ENCODE measurements at places on chromosomes 16 and 17. TPM values are rescaled to one million over a fixed set of nuclear protein-coding genes. Genes with fewer than 3 reads are reported as not detected.
A peak's percentile ranks its signal among the peaks of the same experiment; 100 is the strongest.

DNA sequence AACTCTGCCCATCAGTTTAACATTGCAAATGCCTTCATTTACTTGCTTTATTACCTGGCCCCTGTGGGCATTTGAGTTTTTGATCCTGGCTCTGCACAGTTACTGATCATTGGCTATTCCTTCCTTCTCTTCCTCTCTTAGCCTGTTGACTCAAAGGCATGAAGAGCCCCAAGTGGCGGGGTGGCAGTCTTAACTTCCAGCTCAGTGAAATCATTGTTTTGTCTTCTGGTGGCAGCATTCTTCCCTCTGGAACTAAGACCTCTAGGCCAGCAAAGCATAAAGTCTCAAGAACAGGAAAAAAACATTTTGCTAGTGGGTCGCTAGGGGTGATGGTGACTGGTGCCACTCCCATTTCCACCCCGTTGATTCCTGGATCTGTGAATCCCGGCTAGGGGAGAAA, 52.3 kb upstream of the MRTFB start:
- DNase-seq = no peak

DNA sequence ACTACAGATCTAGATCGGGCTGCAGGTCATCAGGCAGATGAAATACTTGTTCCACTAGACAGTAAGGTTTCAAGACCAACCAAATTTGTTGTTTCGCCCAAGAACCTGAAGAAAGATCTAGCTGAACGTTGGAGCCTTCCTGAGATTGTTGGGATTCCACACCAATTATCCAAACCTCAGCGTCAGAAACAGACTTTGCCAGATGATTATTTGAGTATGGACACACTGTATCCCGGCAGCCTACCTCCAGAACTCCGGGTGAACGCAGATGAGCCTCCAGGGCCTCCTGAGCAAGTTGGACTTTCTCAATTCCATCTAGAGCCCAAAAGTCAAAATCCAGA, 14.4 kb downstream of the LRRC37B start:
- no peak for DNase-seq

Gene STX1B
- polyA plus RNA-seq = 0.66 TPM

Gene PVALEF
- polyA plus RNA-seq = 0.35 TPM

DNA sequence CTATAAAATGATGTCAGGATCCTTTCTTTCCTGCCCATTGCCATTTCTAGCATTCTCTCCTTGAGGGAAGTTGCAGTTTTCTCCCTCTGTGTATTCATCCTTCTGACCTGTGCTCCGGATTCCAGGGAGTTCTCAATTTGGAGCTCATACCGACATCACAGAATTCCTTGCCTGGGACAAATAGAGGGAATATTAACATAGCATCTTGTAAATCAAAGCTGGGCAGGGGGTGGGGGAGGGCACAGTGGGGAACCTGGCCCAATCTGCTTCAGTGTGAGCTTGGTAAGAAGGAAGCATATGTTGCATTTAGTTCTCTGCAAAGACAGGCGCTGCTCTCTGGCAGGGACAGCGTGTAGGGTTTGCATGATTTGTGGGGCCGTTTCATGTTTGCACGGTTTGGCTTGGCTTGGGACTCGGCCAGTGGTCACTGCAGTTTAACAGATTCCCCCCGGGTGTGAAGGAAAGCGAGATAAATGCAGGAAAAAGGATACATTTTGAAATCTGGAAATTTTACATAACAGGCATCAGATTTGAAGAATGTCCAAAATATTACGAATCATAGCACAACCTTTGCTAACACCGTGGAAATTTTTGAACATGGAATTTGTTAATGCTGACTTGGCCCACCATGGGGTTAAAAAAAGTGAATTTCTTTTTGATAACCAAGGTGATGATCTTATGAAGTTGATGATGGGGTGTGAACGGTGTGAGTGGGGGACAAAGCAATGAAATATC, 178.0 kb downstream of the WWOX start:
- DNase-seq = peak; percentile 61

Gene CRHR1
- polyA plus RNA-seq = 0.17 TPM

GRCh38 chr16:14300705-14301168, 229.6 kb downstream of the MRTFB start:
- peak; percentile 63 for DNase-seq

GRCh38 chr17:73539166-73539565, 105.1 kb downstream of the SDK2 start:
- DNase-seq = no peak

Measured in right lung (tissue), 10 donors.